Posterior cingulate gyrus (tissue), 11 donors: ENCODE measurements at places on chromosomes 13 and 19.

DNA sequence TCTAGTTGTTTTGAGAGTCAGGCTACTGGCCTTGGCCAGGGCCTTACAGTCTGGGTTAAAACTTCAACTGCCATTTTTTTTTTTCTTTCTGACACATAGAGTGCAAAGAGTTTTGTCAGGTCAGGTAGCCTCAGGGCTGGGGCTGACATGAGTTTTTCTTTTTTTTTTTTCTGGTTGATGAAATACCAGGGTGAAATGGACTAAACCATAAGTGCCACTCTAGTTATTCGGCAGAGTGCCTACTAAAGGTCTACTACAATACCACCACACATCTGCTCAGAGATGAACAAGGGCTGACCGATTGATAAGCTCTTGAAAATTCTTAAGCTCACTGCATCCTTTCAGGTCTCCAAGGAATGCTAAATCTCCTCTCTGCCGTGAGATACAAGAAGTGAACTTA lies 4.4 kb upstream of the ZNF320 start:
- DNase-seq = no peak

DNA sequence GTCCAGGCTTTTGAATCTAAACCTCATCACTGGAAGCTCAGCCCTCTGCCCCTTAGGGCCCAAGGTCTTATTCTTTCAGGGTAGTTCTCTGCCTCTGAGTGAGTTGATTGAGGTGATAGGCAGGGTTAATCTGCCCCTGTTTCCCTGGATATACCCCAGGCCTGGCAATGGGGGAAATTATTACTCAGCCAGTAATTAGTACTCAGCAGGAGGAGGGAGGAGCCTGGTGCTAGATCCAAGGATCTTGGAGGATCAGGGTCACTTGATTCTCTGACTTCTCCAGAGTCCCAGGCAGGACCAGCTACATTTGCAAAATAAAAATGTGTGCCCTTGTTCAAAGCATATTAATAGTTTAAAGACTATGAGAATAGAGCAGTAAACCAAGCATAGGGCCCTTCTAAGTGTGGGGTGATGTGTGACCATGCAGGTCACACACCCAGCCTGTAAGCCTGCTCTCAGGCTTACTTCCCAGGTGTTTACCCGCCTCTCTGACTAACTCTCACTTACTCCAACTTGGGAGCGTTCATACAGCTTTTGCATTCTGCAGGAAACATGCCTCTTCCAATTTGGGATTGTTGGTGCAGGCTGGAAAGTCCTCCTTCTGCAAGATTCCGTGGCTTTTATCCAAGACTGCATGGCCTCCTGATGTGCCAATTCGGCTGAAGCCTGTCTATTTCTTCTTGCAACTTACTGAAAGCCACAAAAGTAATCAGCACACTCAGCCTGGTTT lies 7.9 kb upstream of the STK24 start:
- no peak for DNase-seq

GRCh38 chr13:40120781-40121180 lies 465.3 kb downstream of the COG6 start:
- DNase-seq = no peak

- no peak for DNase-seq
These were observed 3.0 kb downstream of the ONECUT3 start for GRCh38 chr19:1756264-1756663.

GRCh38 chr19:55467236-55468053 lies 2.9 kb upstream of the C19orf85 start:
- DNase-seq = no peak

DNA sequence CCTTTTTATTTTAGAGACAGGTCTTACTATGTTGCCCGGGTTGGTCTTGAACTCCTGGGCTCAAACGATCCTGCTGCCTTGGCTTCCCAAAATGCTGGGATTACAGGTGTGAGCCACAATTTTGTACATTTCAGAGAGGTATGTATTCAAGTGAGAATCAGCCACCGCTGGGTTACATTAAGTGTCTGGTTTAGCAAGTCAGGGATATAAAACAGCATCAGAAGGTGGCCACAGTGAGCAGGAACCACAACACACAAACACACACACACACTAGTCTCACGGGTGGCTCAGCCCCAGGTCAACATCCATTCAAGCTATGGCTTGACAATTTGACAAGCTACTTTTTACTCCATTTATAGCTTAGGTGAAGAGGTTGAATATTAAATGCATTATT lies 20.2 kb downstream of the KLK5 start:
- no peak for DNase-seq

DNA sequence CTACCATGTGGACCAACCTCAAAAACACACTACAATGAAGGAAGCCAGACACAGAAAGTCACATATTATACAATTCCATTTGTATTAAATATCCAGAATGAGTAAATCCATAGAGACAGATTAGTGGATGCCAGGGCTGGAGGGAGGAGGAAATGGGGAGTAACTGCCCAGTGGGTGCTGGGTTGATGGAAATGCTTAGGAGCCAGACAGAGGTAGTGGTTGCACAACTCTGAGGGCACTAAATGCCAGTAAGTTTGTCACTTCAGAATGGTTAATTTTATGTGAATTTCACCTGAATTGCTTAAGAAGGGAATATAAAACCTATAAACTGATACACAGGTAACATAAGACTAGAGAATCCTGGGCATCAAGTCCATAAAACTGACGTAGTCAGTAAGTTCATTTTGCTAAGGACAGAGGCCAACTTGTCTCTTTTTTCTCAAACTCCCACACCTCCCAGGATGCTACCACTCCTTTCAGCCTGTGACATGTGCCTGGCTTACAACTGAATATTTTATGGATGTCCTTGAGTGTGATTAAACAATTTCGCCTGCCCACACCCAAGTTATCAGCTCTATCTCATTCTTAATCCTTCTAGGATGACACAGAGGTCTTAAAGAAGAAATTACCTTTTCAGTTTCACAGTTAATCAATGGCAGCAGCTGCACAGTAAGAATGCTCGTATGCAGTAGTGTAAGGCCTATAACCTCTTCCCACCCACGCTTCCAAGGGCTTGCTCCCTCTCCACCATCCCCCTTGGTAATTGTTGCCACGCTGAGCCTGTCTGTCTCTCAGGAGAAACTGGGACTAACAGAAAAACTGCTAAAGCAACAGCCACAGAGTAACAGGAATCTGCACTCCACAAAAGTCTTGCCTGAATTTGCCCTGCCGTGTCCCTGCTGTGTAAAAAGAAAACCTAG lies 5.9 kb upstream of the MLNR start:
- DNase-seq = no peak

DNA sequence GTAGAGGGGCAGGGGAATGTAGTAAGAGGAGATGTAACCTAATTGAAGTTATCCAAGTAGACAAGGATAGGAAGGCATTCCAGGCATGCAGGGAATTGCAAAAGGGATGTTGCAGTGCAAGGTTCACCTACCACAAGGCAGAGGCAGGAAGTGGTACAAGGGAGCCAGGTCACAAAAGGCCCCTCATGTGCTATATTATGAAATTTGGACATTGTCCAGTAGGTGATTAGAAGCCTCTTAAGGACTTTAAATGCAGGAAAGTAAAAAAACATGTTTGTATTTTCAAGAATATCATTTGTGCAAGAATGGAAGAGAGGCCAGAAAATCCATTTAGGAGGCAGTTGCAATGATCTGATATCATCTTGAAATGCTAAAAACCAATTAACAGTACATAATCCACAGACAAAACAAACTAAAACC lies 111.4 kb downstream of the FRY start:
- DNase-seq = no peak
